CD8-positive, alpha-beta memory T cell (primary cell): ENCODE measurements at places on chromosomes 2 and 18.

DNA sequence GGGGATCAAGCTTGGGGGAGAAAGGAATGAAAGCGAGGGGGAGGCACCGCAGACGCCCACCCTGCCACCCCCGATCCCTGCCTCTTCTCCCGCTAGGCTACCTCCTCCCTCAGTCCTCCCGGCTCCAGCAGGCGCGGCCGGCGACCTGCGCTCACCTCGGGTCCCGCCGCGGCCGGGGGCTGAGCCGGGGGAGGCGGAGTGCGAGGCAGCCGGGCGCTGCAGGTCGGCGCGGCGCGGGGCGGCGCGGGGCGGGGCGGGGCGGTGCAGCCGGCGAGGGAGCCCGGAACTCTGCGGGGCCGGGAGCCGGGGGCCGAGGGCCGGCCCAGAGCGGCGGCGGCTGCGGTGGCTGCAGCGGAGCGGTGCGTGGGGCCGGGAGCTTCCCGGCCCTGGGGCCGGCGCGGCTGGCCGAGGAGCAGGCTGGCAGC, 477 bp downstream of the ACVR1 start:
- peak; percentile 47 for DNase-seq

DNA sequence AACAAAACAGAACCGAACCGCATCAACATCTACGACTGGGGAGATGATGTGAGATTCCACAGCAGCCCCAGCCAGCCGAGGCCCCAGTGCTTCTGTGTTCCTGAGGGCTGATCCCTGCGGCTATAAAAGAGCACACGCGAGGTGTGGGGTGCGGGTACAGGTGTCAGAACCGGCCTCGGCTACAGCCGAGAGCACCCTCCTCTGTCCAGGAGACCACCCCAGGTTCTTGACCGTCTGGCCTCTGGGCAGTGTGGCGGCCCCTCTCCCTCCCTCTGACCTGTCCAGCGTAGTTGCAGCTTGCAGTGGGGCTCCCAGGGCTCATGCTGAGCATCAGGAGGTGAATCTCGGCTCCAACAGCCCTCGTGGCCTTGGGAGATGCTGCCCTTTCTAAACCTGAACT, 23.7 kb downstream of the RTP5 start:
- DNase-seq = no peak

- no peak for DNase-seq
Measured at GRCh38 chr2:212712466-212712865, 173.9 kb upstream of the ERBB4 start.

- no peak for DNase-seq
Measured at GRCh38 chr2:165193178-165193777, 10.6 kb downstream of the SCN3A start.

- no peak for DNase-seq
Measured at GRCh38 chr18:6885006-6885481, 155.5 kb downstream of the ARHGAP28 start.

- no peak for DNase-seq
Measured at GRCh38 chr18:12282442-12283039, 25.5 kb upstream of the TUBB6 start.

DNA sequence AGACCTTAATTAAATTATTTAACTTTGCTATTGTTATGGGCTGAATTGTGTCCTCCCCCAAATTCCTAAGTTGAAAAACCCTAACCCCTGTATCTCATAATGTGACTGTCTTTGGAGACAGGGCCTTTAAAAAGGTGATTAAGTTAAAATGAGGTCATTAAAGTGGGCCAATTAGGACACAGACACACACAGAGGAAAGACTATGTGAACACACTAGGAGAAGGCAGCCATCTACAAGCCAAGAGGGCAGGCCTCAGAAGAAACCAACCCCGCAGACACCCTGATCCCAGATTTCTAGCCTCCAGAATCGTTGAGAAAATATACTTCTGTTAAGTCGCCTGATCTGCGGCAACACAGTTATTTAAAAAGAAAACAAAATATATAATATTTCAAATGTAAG, 6.4 kb downstream of the STK17B start:
- DNase-seq = peak; percentile 32

- no peak for DNase-seq
Measured at GRCh38 chr2:16175247-16175825, 235.0 kb downstream of the MYCN start.

GRCh38 chr18:43382641-43383403, 105.5 kb upstream of the SYT4 start:
- DNase-seq = no peak

GRCh38 chr2:173132531-173132930, 56.9 kb downstream of the MAP3K20 start:
- no peak for DNase-seq

- no peak for DNase-seq
Measured at GRCh38 chr18:23530195-23530594, 26.9 kb downstream of the RMC1 start.

- DNase-seq = no peak
Measured at GRCh38 chr2:24459224-24460161, 31.6 kb upstream of the NCOA1 start.
